ENCODE measurements at places on chromosomes 11 and 22.
A peak's percentile ranks its signal among the peaks of the same experiment; 100 is the strongest.

- peak; percentile 26 for DNase-seq
Observed at GRCh38 chr11:75576499-75576918, 14.5 kb downstream of the SERPINH1 start.

DNA sequence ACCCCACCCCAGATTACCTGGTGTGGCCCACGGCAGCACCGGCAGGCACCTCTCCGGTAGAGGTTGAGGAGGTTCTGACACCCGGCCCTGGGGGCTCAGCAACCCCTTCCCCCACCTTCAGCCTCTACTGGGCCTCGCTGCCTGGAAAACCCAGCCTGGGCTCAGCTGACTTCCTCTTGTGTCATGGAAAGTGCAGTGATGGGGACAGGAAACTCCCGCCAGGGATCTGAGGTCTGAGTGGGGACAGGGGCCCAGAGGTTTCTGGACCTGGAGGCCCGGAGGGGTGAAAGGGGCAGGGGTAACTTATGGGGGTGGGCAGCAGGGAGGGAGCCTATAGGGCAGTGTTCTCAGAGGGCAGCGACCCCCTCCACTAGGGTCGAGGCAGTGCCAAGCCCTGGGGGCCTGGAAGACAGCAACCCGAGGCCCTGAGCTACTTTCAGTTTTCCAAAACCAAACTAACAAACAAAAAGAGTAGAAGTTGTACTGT is 10.0 kb upstream of the CD5 start:
- DNase-seq, result peak; percentile 66

- no peak for DNase-seq
Observed at GRCh38 chr22:49413146-49413545, 414.5 kb downstream of the BRD1 start.

- no peak for DNase-seq
Observed at GRCh38 chr11:235180-235579, 962 bp downstream of the SIRT3 start.

DNA sequence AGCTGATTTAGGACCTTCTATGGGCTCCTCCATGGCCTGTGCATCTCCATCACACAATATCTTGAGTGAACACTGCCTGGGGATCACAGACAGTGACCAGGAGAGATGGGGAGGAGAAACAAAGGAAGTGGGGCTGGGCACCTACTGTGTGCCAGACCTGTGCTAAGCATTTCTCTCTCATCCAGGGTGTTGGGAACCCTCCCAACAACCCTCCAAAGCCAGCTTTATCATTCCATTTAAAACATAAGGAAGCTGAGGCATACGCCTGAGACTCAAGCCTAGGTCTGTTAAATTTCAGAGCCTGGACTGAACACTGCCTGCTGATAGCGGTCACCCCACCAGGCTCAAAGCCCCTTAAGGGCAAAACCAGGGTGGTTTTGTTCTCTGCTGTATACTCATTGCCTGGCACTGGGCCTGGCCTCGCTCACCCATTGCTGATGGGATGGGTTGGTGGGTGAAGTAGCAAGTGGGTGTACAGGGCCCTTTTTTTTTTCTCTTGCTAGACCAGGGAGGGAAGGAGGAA is 130.1 kb downstream of the MN1 start:
- no peak for DNase-seq

GRCh38 chr11:92477686-92478085 is 253.1 kb downstream of the FAT3 start:
- DNase-seq, result no peak

- DNase-seq, result peak; percentile 61
Observed at GRCh38 chr11:65899356-65900124, 648 bp downstream of the FOSL1 start.

DNA sequence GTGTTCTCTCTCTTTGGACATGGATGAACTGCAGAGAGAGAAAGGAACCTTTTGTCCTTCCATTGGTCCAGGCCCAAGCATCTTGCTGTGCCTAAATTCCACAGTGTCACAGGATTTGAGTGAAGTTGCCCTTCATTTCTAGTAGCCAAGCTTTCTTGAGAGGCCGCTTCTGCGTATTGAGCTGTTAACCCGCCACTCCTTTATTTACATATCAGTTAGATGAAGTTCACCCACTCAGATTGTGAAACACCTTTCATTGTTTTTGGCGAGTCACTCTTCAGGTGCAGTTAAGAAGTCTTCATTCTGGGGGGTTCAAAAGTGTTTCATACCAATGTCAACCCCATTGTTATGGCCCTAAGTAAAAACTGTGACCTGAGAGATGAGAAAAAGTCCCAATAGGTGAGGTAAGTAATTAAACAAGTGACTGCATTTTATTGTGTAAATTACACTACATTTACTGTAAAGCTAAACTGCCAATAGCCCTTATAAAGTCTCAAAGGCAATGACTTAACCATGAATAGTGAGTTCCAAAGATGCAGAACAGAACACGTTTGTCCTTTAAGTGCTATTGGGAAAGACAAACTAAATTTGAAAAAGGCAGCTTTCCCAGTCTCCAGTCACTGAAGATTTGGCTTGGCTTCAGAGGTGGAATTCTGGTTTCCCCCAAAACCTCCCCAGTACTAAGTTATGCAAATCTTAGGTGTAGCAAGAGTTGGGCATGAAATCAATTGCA is 61.0 kb downstream of the APIP start:
- DNase-seq, result no peak

DNA sequence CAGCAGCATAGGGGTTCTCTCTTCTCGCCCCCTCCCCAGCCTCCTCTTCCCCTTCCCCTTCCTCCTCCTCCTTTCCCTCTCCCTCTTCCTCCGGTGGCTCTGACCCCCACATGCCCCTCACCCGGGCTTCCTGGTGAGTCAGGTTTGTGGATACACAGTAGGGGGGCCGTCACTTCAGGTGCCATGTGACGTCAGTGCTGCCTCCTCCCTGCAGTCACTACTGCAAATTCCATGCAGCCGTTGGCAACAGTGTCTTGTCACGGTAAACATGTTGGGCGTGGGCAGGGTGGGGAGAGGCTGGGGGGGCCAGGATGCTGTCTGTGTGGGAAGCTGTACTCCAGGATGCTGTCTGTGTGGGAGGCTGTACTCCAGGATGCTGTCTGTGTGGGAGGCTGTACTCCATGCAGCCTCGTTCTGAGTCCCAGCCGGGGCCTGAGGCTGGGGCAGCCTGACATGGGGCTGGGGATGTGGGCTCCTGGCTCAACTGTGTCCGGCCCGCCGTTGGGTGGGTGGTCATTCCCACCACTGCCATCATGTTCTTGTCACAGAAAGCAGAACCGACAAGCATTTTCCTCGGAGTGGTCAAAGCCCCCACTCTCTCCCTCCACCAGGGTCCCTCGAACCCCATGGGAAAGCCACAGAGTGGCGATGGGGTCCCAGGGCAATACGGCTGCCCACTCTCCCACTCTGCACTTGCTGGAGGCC is 2.4 kb upstream of the MUC2 start:
- DNase-seq, result no peak

DNA sequence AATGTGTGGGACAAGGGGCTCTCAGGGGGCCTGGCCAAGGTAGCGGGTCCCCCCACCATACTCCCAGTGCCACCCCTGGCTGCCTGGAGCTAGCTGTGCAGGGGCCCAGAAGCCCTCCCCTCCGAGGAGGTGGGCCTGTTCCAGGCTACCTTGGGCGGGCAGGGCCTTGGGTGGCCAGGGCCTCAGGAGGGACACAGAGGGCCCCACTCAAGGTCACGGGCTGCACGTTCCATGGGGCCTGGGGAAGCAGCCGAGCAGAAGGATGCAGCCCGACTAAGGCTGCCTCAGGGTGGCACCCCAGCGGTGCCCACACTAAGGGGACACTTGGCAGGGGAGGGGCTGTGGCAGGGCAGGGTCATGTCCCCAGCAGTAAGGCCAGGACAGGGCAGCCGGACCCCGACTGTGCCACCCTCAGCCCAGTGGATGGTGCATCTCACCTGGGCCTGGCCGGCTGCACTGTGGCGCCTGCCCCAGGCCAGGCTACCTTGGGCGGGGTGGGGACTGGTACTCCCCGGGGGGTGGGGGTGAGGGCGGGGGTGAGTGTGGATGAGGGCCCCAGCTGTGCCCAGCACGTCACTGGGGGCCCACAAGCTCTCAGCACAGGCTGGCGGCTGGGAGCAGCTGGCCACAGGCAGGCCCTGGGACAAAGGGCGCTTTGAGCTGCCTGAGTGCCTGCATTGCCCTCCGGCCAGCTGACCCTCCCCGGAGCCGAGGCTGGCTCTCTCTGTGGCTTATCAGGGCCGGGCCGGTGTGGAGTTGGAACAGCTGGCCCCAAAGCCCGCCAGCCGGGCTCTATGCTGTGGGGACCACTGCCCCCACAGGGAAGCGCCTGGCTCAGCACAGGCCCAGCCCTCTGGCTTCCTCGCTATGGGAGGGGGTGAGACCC is 117.1 kb downstream of the KCNQ1 start:
- DNase-seq, result no peak

- DNase-seq, result no peak
Observed at GRCh38 chr22:41898645-41899044, 16.2 kb downstream of the SHISA8 start.

GRCh38 chr11:86116386-86116726 is 47.5 kb upstream of the PICALM start:
- peak; percentile 48 for DNase-seq

DNA sequence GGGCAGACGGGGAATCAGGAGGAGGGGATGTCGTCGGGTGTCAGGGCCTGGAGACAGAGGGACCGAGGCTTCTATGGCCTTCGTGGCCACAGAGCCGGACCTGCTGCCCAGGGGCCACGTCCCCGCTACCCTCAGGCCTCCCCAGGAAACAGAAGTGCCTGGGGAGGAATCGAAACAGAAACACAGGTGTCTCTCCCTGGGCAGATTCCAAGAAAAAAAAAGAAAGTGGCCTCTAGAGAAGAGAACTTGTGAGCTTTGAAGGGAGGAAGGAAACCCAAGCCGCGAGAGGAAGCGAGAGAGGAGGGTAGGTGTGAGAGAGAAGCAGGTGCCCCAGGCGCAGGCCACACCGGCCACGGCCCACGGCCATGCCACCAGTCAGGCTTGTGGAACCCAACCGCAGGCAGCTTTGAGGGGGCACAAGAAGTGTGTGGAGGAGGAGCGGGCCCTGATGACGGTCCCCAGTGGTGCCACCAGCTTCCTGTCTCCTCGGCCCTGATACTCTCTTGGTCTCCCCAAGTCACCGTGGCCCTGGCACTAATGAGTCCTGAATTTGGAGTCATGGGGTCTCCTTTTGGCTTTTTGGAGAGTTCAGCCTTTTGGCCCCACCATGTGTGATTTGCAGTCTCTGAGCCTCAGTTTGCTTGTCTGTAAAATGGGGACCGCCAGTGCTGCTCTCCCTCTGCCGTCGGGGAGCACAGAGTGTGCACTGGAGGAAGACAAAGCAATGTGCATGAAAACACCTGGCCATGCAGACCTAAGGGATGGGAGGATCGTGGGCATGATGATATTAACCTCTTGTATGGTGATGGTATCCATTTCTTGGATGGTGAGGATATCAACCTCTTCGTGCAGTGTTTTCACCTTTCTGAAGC is 25.2 kb downstream of the LIF start:
- peak; percentile 72 for DNase-seq

DNA sequence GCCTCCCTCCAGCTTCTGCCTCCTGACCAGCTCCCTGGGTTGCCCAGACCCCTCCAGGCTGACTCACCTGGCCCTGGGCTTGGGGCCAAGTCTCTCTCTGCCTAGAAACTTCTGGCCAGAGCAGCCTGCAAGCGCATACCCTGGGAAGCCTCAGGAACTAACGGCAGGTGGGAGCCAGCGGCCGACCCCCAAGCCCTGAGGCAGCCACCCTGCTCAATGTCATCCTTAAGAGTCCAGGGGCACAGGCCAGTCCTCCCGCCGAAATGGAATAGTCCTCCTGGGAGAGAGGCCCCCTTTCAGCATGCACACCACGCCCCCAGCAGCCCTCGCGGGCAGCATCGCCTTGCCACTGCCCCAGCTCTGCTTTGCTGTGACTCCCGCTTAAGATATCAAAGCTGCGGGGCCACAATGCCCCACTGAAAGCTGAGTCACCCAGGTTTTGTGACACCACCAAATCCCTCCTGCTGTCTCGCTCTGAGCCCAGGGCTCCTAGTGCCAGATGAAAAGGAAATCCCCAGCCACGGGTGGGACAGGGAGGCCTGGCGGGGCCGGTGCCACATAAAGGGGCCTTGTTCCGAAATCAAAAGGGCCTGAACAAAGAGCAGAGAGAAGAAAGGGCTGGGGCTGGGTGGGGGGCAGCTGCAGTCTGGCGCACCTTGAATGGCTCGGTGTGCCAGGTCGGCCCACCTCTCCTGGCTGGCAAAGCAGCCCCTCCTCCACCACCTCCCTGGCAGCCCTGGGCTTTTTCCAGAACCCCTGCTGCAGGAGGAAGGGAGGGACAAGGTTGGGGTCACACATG is 21.4 kb upstream of the FGF3 start:
- DNase-seq, result no peak

DNA sequence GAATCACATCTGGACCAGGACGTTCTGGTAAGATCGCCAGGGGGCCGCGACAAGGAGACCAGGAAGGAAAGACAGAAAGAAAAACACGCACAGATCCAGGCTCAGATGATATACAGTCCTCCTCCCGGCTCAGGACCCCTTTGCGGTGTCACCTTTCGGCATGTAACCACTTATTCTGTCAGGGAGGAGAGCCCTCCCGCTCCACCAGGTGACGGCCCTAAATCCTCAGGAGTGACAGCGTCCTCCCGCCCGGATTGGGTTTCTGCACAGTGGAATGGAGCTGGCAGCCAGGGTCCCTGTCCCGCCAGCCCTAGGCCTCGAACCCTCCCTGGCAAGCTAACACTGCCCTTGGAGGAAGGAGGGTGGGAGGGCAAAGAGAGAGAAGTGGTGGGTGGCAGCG is 24.3 kb upstream of the KCNQ1OT1 start:
- no peak for DNase-seq

- DNase-seq, result no peak
Observed at GRCh38 chr11:60919320-60919719, 4.9 kb upstream of the TMEM132A start.

GRCh38 chr22:50185375-50186087 is at the start of gene TRABD:
TSS of gene TRABD (plus strand) at chr22:50185913. CDS start at chr22:50193061, 7,148 bp downstream.
- DNase-seq, result peak; percentile 92

DNA sequence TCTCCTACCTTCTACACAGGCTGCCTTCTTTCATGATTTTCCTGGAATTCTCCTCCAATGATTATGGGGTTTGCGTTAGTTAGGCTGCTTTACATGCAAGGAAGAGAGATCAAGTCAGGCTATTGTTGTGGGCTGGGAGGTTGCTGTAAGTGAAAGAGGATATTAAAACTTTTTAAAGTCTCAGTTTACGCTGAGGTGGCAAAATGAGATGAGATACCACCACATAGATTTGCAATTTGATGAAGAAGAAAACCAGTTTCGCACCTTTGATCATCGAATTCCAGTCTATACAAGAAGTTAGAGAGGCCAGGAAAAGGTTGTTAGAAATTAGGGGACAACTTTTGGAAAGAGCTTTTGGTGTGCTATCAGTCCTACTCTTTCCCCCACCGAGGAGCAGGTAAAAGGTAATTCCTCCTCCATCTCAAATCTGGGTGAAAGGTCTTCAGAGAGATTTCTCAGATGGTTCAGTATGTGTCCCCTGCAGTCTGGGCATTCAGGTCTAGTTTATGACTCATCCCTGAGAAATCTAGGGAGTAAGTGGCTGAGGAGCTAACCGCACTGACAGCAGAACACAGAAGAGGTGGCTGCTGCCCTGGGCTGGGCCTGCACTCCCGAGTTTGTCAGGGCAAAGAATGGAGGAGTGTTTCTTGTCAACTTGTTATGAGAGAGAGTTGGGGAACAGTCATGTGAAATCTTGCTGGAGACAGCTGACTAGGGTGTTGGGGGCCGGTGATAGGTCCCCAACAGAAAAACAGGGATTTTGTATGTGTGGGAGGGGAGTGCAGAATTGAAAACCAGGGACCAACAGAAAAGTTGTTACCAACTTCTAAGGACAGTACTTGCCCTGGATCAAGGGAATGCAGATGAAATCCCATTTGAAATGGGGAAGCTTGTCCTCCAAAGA is 34.7 kb downstream of the CCDC83 start:
- DNase-seq, result no peak

- no peak for DNase-seq
Observed at GRCh38 chr11:33043221-33043830, 4.0 kb downstream of the TCP11L1 start.

GRCh38 chr11:46102843-46103242 is 18.4 kb downstream of the PHF21A start:
- DNase-seq, result no peak

Measured in CD4-positive, alpha-beta T cell treated with Interleukin-12 subunit alpha and Interleukin-12 subunit beta, for 1 hour (primary cell).